ENCODE measurements at places on chromosomes 11 and 22.

- DNase-seq, result no peak
Observed at GRCh38 chr22:47290706-47291430, 528.4 kb downstream of the TBC1D22A start.

GRCh38 chr11:86523738-86524619 lies 148.4 kb downstream of the ME3 start:
- peak; percentile 76 for DNase-seq

DNA sequence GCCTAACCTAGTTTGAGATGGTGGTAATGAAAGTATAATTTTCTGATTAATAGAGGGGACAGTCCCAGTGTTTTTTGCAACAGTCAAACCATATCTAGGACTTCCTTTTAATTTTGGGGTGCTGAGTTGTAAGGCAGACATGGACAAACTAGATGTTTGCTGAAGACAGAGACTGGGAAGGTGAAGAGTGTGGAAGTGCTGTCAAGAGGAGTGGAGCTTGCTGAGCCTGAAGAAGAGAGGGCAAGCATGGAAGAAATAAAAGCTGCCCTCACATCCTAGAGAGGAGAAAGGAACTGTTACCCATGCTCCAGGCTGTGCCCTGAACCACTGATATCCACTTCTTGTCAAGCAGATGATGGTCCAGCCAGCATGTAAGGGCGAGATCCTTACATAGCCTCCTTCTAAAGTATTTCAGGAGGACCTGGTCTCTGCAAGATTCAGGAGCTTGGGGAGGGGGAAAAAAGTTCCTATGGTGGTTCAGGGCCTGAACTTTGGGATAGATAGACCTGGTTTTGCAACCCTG lies 51.4 kb downstream of the PRR5L start:
- no peak for DNase-seq

DNA sequence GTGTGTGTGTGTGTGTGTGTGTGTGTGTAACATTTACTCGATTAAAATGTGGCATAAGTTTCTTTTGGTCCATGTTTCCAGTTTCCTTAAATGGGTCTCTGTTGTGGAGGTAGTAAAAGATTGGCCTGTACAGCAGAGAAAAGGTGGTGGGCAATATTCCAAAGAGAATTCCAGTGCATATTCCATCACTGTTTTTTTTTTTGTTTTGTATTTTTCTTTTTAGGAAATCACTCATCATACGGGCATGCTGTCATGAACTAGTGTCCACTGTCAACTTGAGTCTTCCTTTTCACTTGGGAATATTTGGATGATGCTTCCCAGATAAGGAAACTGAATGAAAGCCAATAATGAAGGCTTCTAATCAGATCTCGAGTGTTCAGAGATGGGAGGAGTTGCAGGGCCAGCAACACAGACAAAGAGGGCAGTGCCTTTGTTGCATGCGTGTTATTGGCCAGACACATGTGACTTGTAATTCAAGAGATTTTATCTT lies 95.2 kb upstream of the PDGFD start:
- DNase-seq, result no peak

- DNase-seq, result no peak
Observed at GRCh38 chr11:78977009-78977408, 402.3 kb upstream of the NARS2 start.

- no peak for DNase-seq
Observed at GRCh38 chr11:103372906-103373305, 263.7 kb downstream of the DYNC2H1 start.

GRCh38 chr22:36870250-36870649 lies 9.4 kb downstream of the NCF4 start:
- DNase-seq, result peak; percentile 23

GRCh38 chr11:110951950-110952503 lies 239.8 kb upstream of the ARHGAP20 start:
- no peak for DNase-seq

GRCh38 chr11:69746752-69747742 lies 28.1 kb downstream of the FGF4 start:
- peak; percentile 79 for DNase-seq

- DNase-seq, result no peak
Observed at GRCh38 chr11:70040452-70040851, 37.7 kb upstream of the ANO1 start.

- DNase-seq, result no peak
Observed at GRCh38 chr11:18671246-18671645, 27.3 kb upstream of the TMEM86A start.

- no peak for DNase-seq
Observed at GRCh38 chr11:93049740-93050139, 80.3 kb downstream of the MTNR1B start.

GRCh38 chr11:2771758-2772466 lies 72.1 kb upstream of the KCNQ1OT1 start:
- DNase-seq, result no peak

DNA sequence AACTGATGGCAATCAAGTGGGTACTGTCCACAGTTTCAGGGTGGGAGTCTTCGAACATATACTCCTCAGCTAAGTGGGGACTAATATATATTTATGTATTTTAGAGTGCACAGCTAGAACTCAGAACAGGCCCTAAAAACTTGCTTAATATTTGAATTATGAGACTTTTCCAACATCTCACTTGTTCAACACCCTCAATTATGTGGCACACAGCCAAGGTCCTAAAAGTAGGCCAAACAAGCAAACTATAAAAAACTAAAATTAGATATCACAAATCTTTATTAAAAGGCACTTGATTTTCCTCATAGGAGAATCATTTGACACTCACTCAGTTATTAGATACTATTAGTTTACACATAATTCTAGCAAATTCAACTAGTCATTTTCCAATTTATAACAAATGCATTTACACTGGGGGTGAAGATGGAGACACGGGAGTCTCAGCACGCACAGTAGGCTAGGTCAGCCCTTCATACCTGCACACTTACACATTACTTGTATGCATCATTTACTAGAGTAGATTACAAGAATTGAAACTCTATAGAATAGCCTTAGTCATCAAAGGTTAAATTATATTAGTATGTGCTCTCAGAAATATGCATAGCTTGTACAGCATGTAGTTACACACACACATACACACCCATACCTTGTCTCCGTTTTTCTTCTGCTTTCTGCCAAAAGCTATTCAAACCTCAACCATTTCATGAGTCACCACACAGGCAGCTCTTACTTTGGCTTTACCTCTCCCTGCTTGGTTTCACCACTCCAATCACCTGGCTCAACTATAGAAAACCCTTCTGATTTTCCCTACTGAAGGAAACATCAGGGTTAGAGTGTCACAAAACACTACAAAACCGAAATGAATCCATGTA lies 171.5 kb downstream of the SBF2 start:
- peak; percentile 27 for DNase-seq

Measured in umbilical cord (tissue), 2 donors.